Activated CD8-positive, alpha-beta memory T cell treated with anti-CD3 and anti-CD28 coated beads, Interleukin-2, amount 50 U/mL, for 48 hours (primary cell): ENCODE measurements at places on chromosomes 13 and 19.
A peak's percentile ranks its signal among the peaks of the same experiment; 100 is the strongest.

GRCh38 chr19:46717716-46718143 lies 816 bp upstream of the PRKD2 start:
- no peak for DNase-seq

DNA sequence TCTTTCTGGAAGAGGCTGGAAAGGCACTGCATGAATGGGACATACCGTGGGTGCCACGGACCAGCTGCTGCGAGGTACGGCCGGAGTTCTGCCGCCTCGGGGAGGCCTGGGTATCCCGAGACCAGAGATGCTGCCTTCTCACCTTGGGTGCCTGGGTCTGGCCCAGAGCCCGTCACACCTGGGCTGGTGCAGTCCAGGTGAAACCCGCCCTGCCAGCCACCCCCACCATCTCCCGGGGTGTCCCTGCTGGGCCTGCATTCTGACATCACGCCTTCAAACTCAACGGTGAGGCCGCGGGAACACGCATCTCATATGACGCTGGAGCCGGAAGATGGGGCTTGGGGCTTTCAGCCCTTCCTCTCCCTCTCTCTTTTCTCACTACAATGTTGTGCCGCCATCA lies 98.0 kb downstream of the GADD45B start:
- no peak for DNase-seq

DNA sequence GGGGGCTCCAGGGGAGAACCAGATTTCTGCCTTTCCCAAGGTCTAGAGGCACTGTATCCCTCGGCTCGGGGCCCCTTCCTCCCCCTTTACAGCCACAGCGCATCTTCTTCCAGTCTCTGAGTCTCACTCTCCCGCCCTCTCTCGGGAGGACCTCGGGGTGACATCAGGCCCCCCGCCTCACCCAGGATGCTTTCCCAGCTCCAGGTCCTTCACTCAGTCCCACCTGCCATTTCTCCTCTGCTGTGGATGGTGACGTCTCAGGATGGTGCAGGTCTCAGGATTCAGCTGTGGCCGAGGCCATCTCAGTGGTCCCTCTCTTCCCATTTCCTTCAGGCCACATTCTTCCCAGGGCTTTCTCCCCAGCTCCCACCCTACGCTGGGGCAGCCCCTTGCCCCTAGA lies 13.6 kb upstream of the KDM4B start:
- DNase-seq: no peak

- no peak for DNase-seq
Measured at GRCh38 chr19:10719466-10719961, 1.6 kb downstream of the DNM2 start.

DNA sequence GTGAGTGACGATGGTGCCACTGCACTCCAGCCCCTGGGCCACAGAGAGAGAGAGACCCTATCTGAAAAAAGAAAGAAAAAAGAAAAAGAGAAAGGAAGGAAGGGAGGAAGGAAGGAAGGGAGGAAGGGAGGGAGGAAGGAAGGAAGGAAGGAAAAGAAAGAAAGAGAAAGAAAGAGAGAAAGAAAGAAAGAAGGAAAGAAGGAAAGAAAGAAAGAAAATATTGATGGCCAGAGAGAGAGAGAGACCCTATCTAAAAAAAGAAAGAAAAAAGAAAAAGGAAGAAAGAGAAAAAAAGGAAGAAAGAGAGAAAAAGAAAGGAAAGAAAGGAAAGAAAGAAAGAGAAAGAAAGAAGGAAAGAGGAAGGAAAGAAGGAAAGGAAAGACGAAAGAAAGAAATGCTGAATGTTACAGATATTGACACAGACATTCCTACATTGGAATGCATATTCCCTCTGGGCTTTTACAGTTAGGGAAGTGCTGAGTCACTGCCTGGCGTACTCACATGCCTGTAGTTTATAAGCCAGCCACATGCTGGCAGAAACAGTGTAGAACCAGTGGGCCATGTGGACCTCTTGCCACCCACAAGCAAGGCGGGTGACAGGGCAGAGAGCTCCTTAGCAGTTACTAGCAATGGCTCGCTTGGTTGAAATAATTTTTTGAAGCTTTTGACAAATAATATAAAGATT lies 34.6 kb upstream of the SLC46A3 start:
- DNase-seq: no peak

- DNase-seq: no peak
Measured at GRCh38 chr13:36074659-36075058, 56.5 kb downstream of the DCLK1 start.

GRCh38 chr19:18397242-18398202 lies at the start of gene LRRC25:
Gene LRRC25, minus strand, starts transcription at chr19:18397622. Its CDS starts 659 bp downstream, at chr19:18396963.
- no peak for DNase-seq

DNA sequence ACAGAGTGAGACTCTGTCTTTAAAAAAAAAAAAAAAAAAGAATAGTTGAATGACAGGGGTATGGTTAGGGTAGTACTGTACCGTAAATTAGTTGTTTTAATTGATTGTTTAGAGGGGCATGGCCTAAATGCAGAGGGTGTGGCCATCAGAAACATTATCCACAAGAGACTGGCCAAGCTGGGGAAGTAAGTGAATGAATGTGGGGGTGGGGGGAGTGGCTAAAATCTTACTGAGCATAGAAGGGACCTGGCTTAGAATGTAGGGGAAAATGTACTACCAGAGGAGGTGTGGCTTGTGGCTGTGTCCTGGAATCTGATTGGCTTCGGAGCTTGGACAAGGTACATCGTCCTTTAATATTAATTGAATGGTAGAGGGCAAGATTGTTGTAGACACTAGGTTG lies 3.8 kb downstream of the BCL2L12 start:
- no peak for DNase-seq

GRCh38 chr19:2180881-2181632 lies 17.3 kb downstream of the DOT1L start:
- no peak for DNase-seq

- DNase-seq: no peak
Measured at GRCh38 chr19:41548954-41549688, 26.8 kb upstream of the CEACAM21 start.

DNA sequence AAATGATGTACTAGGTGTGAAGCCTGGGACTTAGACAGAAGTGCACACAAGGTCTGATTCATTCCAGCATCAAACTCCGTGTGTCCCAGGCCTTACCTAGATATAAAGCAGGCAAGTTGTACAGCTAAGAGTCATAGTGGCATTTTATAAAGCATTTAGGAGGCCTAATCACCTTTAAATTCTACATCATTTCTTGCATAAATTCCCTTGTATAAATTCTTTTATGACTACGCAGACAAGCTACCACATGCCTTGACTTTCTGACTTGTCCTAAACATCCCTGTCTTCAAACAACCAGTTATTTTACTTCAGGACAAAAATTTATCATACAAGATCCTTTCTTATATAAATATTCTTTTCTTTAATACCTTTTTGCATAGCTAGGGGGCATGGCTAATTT lies 22.5 kb downstream of the TMEM255B start:
- DNase-seq: no peak

- no peak for DNase-seq
Measured at GRCh38 chr19:54424660-54425381, 9.6 kb downstream of the TTYH1 start.

- DNase-seq: no peak
Measured at GRCh38 chr13:103324641-103325040, 258.4 kb upstream of the SLC10A2 start.

DNA sequence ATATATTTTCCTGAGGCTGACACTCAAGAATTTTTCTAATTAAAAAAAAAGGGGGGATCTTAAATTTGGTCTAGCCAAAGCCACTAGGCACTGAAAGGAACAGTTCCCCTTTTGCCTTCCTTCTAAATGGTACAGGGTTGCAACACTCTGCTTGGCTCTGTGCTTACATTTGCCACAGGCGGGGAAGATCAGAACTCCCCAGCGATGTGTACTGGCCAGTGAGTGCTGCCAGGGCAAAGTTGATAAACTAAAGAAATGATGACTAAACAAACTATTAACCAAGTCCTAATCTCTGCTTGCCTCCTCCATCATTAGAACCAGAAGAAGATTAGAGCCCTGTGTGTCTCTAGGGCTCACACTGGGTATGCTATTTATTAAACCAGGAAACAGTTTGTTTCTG lies 75.3 kb upstream of the SCEL start:
- no peak for DNase-seq

DNA sequence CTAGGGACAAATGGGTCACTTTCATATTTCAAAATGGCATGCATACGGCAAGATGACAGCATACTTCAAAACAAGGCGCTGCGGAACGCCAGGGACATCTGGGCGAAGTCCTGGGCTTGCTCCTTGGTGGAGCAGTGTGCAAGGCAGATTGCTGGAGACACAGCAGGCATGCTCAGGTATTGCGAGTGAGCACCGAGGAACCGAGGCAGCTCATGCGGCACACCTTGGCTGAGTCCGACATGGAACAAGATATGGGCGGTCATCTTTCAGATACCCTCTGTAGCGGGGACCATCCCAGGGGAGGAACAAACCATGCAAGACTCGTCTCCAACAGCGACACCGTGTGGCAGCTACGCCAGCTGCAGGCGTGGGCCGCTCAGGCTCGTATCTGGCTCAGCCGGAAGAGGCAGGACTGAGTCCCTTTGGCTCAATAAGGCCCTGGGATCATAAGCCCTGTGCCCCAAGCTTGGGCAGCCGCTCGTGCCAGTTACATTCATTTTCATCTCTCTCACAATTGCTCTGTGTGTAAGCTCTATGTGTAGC lies 112.4 kb downstream of the NUFIP1 start:
- DNase-seq: peak; percentile 68

- no peak for DNase-seq
Measured at GRCh38 chr13:110923086-110923485, 8.2 kb upstream of the ANKRD10 start.

DNA sequence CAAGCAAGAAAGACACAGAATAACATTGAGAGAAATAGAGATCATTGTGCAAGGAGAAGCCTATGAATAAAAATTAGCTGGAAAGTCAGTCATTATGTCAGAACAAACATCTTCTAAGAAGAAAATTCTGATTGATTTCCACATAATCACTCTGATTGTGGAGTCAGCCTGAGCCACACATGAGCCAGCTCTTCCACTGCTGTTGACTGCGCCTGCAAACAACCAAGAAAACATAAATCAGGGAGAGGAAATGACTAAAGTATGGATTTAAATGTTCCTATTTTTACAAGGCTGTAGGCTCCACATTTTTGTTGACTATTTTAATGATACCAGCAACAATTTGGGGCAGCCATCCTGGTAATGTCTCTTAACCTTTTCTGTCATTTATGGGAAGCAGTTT lies 962.3 kb downstream of the EFNB2 start:
- DNase-seq: no peak

DNA sequence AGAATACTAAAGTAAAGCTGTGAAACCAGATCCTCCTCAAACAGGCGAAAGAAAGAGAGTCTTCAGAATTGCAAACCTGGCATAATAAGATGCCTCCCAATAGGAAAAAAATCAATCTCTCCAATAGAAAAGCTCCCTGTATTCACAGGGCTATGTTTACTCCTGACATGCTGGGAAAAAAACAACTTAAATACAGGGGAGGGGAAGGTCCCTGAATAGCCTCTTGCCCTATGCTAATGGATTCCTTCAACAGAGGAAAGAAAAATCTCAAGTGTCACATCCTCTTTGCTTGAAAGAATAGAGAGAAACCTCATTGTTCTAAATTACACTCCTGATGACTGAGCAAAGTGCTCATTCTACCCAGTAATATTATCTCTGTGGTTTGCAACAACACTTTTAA lies 1271.1 kb upstream of the PRR20A start:
- no peak for DNase-seq

- peak; percentile 87 for DNase-seq
Measured at GRCh38 chr19:58228585-58229254, at the start of gene ZNF544. Gene ZNF544, plus strand, starts transcription at chr19:58228914. Its CDS starts 15,110 bp downstream, at chr19:58244024.

DNA sequence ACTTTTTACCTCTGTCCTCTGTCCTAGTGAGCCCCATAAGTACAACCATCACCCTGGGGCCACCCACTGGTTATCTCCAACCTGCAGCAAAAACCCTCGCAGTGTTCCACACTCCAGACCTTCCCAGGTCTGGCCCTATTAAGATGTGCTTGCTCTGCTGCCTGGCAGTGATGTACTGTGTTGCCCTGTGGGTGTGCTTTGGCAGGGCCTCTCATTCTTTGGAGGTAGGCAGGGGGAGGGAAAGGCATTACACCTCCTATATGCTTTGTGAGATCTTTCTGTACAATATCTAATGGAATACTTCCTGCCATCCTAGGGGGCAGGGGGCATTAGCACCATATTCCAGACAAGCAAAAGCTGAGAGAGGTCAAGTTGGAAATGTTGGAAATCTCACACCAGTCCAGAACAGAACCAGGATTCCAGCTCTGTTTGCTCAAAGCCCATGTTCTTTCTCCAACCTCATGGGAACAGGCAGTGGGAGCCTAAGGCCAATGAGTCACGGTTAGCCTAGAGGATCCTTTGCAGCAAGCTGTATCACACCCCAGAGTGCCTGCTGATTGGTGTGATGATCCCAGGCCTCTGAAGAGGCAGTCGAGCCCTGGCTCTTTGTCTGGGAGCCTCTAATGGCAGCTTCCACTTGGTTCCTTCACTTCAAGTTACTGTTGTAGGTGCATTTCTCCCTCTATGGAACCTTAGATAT lies 59.7 kb upstream of the UBL3 start:
- DNase-seq: no peak

- no peak for DNase-seq
Measured at GRCh38 chr13:77124423-77124822, 97.5 kb upstream of the FBXL3 start.

DNA sequence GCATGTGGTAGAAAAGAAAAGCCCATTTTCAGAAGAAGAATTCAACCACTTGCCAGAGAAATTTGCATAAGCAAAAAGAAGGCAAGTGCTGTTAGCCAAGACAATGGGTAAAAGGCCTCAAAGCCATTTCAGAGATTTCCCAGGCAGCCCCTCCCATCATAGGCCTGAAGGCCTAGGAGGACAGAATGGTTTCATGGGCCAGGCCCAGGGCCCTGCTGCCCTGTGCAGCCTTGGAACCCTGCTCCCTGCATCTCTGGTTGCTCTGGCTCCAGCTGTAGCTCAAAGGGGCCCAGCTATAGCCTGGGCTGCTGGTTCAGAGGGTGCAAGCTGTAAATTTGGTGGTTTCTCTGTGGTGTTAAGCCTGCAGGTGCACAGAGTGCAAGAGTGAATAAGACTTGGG lies 212.8 kb downstream of the EFNB2 start:
- no peak for DNase-seq

- no peak for DNase-seq
Measured at GRCh38 chr13:73851104-73851503, 283.1 kb downstream of the KLF12 start.
